Naive thymus-derived CD8-positive, alpha-beta T cell (primary cell): ENCODE measurements at places on chromosomes 12 and 14. TPM values are rescaled to one million over a fixed set of nuclear protein-coding genes. Genes with fewer than 3 reads are reported as not detected.

The KLRC3 gene
- 4.6 TPM for total RNA-seq

The POTEM gene
- total RNA-seq = not detected

The DENND5B gene
- 0.99 TPM for total RNA-seq

The EML1 gene
- not detected for total RNA-seq

The GDF3 gene
- not detected for total RNA-seq

The MED6 gene
- 73.8 TPM for total RNA-seq

- no peak for DNase-seq
Measured at GRCh38 chr12:108346727-108347710, 7.9 kb upstream of the CMKLR1 start.

- no peak for DNase-seq
Measured at GRCh38 chr12:106150555-106150954, 11.8 kb upstream of the NUAK1 start.

GRCh38 chr12:26130728-26131127 lies 5.9 kb upstream of the BHLHE41 start:
- DNase-seq = no peak

GRCh38 chr12:129503802-129504201 lies 400.0 kb downstream of the TMEM132D start:
- DNase-seq = no peak

GRCh38 chr12:92143258-92143657 lies 2.4 kb downstream of the BTG1 start:
- no peak for DNase-seq

DNA sequence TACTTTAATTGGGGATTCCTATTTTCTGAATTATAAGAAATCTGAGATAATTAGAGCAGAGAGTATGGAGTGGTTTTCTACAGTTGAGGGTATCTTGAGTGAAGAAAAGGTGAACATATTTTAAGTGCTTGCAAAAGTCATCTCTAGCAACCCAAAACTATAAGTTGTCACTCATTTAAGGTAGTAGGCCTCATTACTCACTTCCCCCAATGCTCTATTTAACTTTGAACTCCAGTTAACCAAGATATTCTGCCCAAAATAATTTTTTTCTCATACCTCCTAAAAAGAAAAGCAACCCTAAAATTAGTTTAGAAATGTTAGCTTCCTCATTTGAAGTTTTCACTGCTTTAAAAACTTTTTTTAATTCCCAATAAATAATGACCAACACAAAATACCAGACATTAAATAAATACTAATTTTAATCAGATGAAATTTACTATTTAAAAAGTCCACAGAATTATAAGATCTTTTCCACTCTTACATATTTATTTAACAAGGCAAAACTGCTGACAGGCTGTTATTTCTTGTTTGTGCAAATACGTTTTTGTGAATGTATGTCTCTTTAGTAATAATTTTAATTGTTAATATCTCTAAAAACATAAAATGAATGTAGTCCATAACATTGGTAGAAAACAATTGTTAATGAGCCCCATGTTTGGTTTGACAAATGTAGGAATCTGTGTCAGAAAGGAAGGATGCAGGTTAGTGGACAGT lies 47.8 kb downstream of the VRK1 start:
- DNase-seq = no peak

DNA sequence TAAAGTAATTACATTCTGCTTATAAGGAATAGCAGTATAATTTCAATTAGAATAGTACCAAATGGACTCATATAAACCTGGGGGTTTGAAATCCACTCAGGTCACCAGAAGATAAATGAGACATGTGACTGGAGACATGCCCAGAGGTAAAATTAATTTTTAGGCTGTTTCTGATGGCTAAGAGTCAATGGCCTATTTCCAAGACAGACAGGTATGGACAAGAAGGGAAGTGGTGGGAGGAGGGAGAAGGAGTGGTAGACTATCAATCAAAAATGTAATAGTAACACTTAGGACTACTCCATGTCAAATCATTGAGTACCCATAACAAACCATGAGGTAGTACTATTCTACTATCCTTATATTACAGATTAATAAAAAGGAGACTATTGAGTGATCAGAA lies 544.0 kb downstream of the GALC start:
- no peak for DNase-seq

DNA sequence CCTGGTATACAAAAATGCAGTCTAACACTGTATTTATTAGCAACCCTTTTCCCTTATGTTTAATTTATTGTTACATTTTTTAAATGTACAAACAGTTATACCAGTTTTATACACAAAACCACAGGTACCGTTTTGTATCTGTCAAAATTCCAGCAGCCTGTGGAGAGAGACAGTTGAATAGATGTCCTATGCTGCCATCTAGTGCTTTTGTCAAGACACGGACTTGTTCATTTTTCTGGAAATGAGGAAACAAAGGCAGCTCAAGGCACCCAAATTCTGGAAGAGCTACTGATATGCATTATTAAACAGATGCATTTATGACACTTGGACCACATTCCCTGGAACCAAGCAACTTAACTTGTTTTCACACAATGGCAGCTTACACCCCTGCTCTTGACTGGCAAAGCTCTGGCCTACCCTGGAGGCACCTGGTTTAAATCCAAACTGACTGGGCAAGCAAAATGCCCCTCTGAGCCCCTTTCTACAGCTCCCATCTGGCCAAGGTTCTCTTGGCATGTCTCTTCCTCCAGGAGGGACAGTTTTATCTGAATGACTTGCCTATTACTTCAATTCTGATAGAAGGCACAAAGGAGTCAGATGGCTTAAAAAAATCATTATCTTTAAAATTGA lies 286.9 kb upstream of the PRKD1 start:
- no peak for DNase-seq

DNA sequence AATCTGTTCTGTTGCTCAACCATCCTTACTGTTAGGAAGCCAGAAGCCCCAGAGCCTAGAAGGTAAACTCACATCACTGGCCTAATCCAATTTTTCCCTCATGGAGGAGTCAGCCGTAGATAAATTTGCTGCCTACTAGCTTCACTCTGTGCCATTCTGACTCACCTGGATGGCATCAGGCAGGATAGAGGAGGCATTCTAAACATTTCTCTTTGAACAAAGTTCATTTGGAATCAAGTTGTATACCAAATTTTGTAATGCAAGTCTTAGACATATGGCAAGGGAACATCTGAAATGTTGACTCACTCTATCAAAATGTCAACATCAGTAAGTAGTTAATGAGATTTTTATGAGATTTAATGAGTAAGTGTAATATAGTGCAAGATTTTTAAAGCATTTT lies 13.6 kb upstream of the TBC1D30 start:
- DNase-seq = no peak

DNA sequence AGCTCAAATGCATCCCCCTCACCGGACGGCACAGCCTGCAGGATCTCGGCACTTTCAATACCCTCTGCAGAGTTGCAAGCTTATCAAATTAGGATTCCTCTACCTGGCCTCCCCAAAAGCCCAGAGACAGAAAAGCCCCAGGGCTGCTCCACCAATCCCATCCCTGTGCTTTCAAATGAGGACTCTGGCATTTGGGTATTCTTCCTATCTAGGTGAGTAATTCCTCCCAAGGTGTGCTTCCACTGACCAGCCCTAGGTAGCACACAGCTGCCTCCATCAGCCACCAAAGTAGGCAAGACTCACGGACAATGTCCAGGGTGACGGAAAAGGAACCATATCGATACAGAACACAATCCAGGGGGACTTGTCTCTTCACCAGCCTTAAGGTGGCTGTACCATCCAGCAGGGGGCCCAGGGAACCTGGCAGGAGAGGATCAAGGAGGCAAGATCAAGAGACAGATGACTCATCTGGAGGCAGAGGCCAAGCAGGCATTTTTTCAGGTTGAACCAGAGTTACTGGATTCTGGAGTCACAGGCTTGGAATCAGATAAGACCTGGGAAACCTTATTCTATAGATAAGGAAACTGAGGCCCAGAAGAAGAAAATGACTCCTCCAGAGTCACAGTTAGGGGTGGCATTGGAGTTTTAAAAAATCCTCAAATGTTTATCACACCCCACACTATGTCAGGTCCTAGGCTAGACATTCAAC lies 9.9 kb downstream of the PMEL start:
- DNase-seq = peak; percentile 11

- no peak for DNase-seq
Measured at GRCh38 chr12:99644629-99645028, 2.9 kb upstream of the GARIN6 start.

- no peak for DNase-seq
Measured at GRCh38 chr12:93713800-93714199, 36.6 kb downstream of the CRADD start.

GRCh38 chr14:104845834-104846441 lies 19.1 kb upstream of the CEP170B start:
- no peak for DNase-seq

GRCh38 chr12:32211066-32211899 lies 104.6 kb downstream of the BICD1 start:
- no peak for DNase-seq
